GM23338 (cell line): ENCODE measurements at places on chromosomes 3 and 15. TPM values are rescaled to one million over a fixed set of nuclear protein-coding genes. Genes with fewer than 3 reads are reported as not detected.

GRCh38 chr3:69998759-69999139 is 784 bp upstream of the SAMMSON start:
- DNase-seq = peak; percentile 26

GRCh38 chr3:30602946-30603345 is 3.5 kb upstream of the TGFBR2 start:
- DNase-seq = no peak

GRCh38 chr3:99084826-99085225 is 183.3 kb upstream of the DCBLD2 start:
- DNase-seq = no peak

- DNase-seq = no peak
Measured at GRCh38 chr15:35669432-35670045, 123.6 kb upstream of the DPH6 start.

The ITGA11 gene
- 0.03 TPM in 1 of 2 replicates, not detected in the other for total RNA-seq

The CX3CR1 gene
- 0.24 TPM in 1 of 2 replicates, not detected in the other for total RNA-seq

The AP3B2 gene
- total RNA-seq = 14.0 and 19.2 TPM in 2 replicates

GRCh38 chr15:44694416-44694815 is 16.7 kb downstream of the PATL2 start:
- no peak for DNase-seq

The C3orf80 gene
- total RNA-seq = 1.0 and 3.0 TPM in 2 replicates

GRCh38 chr15:79193103-79193502 is 89.4 kb upstream of the ANKRD34C start:
- no peak for DNase-seq

GRCh38 chr3:57555738-57556458 is at the start of gene PDE12:
PDE12 (plus strand) TSS chr3:57556274; CDS start chr3:57556380, 106 bp downstream.
- peak; percentile 93 for DNase-seq

DNA sequence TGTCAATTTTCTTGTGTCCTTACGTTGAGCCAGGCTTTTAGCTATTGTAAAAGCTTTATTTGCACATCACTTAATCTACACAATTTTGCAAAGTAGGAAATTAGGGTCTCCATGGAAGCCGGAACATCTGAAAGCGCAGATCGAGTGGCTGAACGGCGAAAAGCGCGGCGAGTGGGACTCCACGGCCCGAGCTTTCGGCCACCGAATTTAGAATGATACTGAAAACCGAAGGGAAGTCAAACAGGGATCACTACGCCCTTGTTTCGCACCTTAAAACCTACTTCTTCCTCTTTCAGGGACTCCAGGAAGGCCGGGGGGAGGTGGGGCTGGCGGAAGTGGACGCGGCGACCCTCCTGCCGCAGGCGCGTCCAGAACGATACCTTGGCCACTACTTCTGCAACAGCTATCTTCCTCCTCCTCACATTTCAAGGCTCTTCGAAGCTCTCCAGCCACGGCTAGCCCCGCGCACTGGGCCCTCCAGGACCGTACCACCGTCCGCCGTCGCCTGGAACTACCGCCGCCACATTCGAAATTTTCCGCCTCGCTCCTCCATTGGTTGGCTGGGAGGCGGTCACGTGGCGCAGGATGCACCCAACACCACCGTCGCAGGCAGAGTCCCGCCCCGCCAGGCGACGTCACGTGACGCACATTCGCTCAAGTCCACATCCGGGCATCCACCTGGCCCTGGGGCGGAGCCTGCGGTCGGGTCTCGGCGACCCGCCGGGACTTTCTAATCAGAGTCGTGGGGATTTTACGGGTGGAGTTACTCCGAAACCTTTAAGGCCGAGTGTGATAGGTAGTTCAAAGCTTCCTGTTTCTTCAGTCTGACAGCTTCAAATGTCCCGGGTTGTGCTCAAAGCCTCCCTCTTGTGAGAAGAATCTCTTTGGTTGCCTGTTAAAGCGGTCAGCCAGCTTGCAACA is at the start of gene SGO1:
TSS of gene SGO1 (minus strand) at position 528 of the 921 bp plus-strand sequence. CDS start 2,179 bp downstream, outside the sequence.
- DNase-seq = peak; percentile 99

- DNase-seq = peak; percentile 43
Measured at GRCh38 chr3:48090166-48090939, 74.1 kb upstream of the MAP4 start.

The MLF1 gene
- total RNA-seq = 36.6 and 40.3 TPM in 2 replicates

The C3orf22 gene
- total RNA-seq = not detected in 2 replicates

- peak; percentile 6 for DNase-seq
Measured at GRCh38 chr3:87696124-87697013, 362.4 kb downstream of the CGGBP1 start.

The KLHL18 gene
- total RNA-seq = 16.8 and 18.1 TPM in 2 replicates

- DNase-seq = peak; percentile 77
Measured at GRCh38 chr15:48856942-48857341, 21.0 kb upstream of the EID1 start.

GRCh38 chr3:125374996-125375941 is at the start of gene ZNF148:
ZNF148 (minus strand) TSS chr3:125375325; CDS start chr3:125313640, 61,685 bp downstream.
- DNase-seq = peak; percentile 92

The TMEM207 gene
- total RNA-seq = not detected in 2 replicates

DNA sequence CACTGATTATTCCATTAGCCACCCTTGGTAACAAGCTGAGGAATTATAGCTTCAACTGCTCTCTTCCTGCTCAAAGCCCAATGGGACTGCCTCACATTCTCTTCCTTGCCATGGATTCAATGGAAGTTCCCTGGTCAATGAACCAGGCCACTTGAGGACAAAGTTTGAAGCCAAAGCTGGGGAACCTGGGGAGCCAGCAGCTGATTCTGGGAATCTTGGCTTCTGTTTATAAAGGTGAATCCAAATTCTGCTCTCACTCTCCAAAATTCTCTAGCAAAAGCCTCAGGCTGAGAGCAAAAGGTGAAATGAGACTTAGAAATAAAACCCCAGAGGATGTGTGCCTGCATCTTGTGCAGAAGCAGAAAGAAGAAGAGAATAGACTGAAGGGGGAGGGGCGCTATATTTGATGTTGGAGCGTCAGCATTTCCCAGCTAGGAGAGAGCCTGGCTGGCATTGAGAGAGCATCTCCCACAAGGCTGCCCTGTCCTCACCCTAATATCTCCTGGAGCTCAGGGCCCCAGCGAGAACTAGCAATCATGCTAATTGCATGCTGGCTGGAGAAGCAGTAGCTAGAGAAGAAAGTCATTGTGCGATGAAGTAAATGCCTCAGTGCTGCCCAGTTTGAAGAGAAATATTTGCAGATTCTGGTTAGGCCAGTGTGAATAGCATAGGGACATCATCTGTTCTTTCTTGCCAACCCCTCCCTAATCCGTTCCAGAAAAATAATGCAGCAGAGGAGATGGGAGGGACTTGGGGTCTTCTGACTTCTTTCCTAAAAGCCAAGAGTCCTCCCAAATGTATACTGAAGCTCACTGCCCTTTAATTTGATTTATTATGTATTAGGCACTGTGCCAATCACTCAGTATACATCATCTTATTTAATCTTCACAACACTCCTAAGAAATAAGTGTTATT is 34.9 kb upstream of the GAP43 start:
- no peak for DNase-seq

DNA sequence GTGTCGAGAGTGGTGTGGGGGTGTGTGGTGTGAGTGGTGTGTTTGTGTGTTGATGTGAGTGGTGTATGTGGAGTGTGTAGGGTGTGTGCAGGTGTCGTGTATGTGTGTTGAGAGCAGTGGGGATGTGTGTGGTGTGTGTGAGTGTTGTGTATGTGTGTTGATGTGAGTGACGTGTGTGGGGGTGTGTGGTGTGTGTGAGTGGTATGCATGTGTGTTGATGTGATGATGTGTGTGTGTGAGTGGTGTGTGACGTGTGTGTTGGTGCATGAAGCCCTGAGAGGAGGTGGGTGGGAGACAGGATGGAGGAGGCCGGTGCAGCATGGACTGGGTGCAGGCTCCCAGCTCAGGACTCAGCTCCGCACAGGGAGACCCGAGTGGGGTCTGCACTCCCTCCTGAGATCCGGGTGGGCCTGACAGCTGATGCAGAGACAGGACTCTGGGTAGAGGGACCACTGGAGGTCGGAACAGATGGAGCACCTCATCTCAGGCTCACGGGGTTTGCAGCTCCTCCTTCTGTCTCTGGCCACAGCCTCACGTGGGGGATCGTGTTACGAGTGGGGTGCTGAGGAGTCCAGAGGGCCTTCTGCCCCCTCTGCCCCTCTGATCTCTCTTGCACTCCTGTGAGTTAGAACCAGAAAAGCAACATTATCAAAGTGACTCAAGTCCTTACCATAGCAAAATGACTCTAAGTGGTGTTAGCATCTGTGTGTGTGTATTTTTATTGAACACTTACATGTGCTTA is 41.3 kb downstream of the ARNT2 start:
- DNase-seq = no peak

The SOX14 gene
- 0.23 TPM in 1 of 2 replicates, not detected in the other for total RNA-seq

DNA sequence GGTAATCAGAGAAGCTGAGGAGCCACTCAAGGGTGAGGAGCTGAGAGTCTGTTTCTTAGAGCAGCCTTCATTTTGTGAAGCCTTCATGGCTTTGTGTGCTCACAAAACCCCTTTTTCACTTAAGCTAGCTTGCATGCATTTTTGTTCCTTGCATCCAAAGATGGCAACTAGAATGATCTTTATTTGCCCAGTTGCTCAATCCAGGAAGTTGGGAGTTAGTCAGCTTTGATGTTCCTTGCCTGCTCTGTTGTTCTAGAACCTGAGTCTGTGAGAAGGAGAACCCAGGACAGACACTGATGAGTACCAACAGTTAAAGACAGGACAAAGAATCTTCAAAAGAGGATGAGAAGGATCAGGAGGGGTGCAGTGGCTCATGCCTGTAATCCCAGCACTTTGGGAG is 81.8 kb downstream of the IL20RB start:
- no peak for DNase-seq

The CGNL1 gene
- total RNA-seq = 57.8 and 58.0 TPM in 2 replicates

DNA sequence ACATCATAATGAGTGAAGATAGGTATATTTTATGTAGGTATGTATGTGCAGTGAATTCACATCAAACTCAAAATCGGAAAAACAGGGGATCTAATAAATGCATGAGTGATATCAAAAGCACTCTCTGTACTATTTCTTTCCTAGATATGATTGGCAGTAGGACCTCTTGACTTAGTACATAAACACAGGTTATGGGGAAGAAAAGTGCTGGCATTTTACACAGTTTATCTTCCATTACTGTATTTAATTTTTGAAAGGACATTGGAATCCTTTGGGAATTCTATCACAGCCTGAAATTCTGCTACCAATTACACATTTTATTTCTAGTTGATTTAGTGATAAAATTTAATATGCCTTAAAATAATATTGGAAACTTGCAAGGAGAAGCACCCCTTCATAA is 470.5 kb upstream of the ONECUT1 start:
- DNase-seq = no peak

The SPINK8 gene
- not detected in 2 replicates for total RNA-seq

DNA sequence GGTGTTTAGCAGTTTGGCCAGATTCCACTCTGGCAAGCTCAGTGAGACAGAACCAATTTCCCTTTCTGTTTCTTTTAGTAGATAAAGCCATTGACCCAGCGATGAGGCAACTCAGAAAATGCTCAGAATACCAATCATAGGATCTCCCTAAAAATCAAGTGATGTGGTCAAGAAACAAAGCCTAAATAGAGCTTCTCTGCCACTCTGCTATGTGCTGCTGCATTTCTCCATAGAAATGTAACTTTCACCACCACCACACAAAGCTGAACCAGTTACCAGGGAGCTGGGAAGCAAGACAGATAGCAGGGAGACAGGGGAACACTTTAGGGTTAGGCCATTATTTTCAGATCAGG is 109.8 kb downstream of the RPL22L1 start:
- no peak for DNase-seq

DNA sequence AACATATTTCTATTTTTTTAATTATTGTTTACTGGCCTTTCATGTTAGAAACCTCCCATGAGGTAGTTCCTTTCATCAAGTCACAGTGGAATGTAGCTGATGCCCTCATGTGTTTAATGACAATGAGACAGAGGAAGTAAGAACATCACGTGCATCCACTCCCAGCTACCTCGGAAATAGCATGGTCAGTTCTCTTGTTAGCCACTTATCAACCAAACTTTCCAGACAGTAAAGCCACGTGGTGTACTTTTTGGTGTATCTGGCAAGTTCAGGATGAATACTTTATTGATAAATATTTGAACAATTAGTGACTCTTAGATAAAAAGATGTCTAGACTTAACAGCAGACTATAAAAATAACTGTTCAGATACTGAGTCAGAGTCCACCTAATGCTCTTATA is 781.7 kb downstream of the MECOM start:
- no peak for DNase-seq
